ENCODE measurements at places on chromosomes 16 and 17. TPM values are rescaled to one million over a fixed set of nuclear protein-coding genes. Genes with fewer than 3 reads are reported as not detected.

DNA sequence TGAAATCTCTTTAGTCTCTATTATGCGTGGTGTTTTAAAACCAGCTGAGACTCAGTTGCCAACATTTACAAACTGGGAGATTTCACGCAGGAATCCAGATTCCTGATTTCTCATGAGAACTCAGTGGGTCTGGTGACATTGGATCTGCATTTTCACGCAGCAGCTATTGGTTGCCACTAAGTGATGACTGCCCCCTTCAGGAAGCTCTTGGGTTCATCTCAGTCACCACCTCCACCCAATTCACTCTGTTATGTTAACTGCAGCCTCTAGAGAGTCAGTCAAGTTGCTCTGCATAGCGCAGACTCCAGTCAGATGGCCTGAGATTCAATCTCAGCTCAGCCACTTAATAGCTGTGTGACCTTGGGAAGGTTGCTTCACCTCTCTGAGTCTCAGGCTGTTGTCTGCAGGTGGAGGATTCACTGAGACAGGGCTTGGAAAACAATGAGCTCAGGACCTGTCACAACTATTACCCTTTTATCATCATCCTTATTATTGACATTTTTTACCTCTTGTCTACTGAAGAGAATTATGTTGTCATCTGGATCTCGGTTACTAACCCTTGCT lies 6.4 kb downstream of the SHISA9 start:
- no peak for DNase-seq

DNA sequence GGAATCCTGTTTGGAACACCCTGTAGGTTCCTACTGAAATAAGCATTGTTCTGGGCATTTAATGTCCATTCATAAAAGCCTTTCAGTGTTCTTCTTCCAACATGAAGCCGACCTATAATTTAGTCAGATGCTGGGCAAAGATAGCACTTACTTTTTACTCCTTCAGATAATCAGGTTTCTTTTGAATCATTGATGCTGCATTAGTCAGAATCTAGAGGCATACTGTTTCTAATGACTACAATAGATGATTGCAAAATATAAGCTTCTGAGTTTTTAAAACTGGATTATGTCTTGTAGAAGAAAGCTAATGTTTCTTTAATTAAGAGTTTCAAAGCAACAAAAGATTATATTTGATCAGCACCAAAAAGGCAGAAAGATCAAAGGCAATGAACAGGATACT lies 16.0 kb downstream of the MMD start:
- no peak for DNase-seq

- DNase-seq: no peak
Measured at GRCh38 chr17:47057830-47058229, 78.8 kb upstream of the RPRML start.

DNA sequence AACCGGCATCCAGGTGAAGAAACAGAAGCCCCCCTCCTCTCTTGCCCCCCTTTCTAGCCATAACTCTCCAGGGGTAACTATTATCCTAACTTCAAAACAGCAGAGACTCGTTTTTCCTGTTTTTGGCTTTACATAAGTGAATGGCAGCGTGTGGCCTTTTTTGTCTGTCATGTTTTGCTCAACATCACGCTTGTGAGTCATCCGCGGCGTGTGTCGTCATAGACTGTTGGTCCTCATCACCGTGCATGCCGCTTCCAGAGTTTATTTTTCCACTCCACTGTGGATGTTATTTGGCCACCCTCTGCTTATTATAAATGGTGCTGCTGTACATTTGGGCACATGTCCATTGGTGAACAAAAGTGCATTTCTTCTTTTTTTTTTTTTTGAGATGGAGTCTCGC lies 52.6 kb downstream of the ERN1 start:
- DNase-seq: no peak

DNA sequence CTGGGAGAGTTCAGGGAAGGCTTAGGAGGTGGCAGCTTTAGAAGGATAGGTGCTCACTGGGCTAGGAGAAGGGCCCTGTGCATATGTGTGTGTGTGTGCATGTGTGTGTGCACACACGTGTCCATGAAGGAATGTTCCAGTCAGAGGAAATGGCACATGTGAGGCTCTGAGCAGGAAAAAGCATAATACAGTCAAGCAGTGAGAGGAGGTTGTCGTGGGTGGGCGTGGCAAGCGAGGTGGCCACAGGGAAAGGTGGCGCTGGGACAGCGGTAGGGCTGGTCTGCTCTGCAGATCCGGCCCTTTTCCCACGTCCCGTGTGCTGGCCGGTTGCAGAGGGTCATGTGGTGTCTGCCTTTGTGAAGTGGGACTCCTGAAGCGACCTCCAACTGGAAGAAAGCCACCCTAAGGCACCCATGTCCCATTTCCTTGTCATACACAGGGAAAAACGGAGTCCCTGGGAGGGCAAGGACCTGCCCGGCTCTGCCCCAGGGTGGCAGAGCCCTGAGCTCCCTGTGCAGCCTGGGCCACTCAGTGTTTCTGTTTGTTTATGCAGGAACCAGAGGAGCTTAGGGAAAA lies 40.1 kb downstream of the NT5M start:
- no peak for DNase-seq

GRCh38 chr16:49928176-49929041 lies 72.5 kb upstream of the ZNF423 start:
- no peak for DNase-seq

- DNase-seq: no peak
Measured at GRCh38 chr16:986925-987582, 5.5 kb downstream of the SOX8 start.

SLC52A1 gene
- total RNA-seq: not detected

ITGAD gene
- not detected for total RNA-seq

COG4 gene
- 33.3 TPM for total RNA-seq
